ENCODE measurements at places on chromosomes 1 and 21. TPM values are rescaled to one million over a fixed set of nuclear protein-coding genes. Genes with fewer than 3 reads are reported as not detected.

Gene CSMD2
- total RNA-seq: not detected

Gene LMNA
- 184 TPM for total RNA-seq

Gene SYT2
- total RNA-seq: not detected

Gene PYGO2
- total RNA-seq: 25.6 TPM

Gene PDZK1
- total RNA-seq: not detected

Gene ALPL
- total RNA-seq: not detected

Gene NGF
- not detected for total RNA-seq

Gene NFASC
- 0.33 TPM for total RNA-seq

Gene SPRR2G
- total RNA-seq: not detected

Gene PCNX2
- total RNA-seq: 18.1 TPM

Gene IFI44
- total RNA-seq: 55.4 TPM

DNA sequence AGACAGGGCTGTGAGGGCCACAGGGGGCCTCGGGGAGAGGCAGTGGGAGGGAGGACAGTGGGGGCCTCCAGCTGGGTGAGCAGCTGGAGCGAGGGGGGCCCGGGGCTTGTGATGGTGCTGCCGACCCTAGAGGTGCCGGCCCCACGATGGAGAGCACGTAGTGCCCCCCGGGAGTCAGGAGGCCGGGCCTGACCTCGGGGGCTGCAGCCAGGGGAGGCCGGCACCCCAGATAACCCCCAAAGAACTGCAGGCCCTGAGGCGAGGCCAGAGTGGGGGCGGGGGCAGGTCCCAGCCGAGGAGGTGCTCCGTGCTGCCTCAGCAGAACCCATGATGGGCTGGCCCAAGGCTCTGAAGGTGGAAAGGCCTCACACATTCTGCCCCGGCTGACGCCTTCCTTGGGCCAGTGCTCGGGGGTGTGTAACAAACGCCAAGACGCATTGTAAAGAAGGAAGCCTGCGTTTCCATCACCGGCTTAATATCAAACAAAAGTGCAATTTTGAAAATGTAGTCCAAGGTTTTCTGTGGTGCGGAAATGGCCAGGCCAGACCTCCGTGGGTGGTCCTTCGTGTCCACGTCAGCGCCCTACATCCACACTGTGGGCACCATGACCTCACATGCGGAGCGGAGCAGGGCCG is 55.2 kb downstream of the COL6A1 start:
- H3K4me3 ChIP-seq: no peak overlapping the region
- DNase-seq: no peak
- peaks cover 2% of the 10 kb centered on the region for H3K27me3 ChIP-seq
- H3K4me1 ChIP-seq: no peaks in the 10 kb centered on the region
- H3K27ac ChIP-seq: no peak overlapping the region

GRCh38 chr1:97088391-97088790 is 366.8 kb downstream of the PTBP2 start:
- peaks cover 2% of the 10 kb centered on the region for H3K36me3 ChIP-seq
- no peak for DNase-seq
- no peaks in the 10 kb centered on the region for H3K27me3 ChIP-seq
- no peak overlapping the region for H3K27ac ChIP-seq

DNA sequence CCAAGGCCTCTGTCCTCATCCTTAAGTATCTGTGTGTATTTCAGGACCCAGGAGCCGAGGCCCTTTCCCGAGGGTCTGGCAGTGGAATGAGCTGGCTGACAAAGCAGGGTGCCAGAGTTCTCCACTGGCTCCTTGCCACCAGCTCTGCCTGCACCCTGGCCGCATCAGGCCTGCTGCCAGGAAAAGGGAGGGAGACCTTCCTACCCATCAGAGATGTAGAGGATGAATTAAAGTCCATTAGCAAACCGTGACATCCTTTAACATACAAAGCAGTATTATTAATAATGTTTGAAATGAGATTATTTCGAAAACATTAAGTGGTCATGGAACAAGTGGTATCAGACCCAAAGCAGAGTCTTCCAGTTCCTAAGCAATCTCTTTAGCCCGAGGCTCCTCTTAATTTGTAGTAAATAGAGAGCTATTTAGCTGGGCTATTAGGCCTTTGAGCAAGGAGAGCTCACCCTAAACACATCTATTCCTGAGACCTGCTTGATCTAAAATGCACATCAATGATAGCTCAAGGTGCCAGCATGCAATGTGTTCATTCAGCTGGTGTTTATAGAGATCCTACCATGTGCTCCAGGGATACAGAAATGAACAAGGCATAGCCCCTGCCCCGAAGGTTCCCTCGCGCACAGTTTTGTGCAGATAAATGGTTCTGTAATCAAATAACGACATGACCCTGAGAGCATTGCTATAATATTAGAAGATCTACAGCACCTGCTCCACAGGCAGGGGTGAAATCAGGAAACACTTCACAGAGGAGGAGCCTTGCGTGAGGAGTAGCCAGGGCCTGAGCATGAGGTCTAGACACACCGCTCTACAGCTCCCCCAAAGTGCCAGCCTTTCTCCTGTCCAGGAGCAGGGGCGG is 44.0 kb downstream of the FAM163A start:
- H3K4me3 ChIP-seq: no peak overlapping the region
- H3K27me3 ChIP-seq: peaks cover 1% of the 10 kb centered on the region
- DNase-seq: no peak

DNA sequence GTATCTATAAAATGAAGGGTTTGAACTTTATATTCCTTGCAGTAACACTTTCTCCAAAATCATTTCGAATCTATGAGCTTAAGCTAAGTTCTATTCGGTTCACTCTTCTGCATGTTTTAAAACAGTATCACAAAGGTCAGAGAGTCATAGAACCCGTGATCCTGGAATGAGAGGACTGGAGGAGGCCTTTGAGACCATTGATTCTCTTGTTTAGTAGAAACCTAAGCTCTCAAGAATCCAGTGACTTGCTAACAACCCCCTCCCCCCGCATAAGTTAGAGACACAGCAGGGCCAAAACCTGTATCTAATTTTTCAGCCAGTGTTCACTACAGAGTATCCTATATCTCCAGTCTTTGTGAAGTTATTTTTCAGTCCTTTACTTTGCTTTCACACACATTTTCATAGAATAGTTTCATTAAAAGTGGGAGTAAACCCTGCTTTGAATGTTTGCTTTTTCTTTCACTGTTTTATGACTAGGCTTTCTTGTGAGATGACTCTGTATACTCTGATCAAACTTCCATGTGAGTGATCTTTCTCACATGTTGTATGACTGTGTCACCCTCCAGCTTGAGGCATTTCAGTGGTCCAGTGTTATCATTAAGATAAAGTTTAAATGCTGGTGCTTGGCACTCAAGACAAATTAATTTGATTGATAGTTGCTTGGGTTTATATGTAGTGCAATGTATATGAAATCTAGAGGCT is 275.4 kb upstream of the SGIP1 start:
- H3K36me3 ChIP-seq: peaks cover 2% of the 10 kb centered on the region
- H3K27me3 ChIP-seq: no peaks in the 10 kb centered on the region
- H3K4me1 ChIP-seq: peaks cover 90% of the 10 kb centered on the region
- peak overlapping the region; percentile 68 for H3K27ac ChIP-seq
- DNase-seq: no peak

DNA sequence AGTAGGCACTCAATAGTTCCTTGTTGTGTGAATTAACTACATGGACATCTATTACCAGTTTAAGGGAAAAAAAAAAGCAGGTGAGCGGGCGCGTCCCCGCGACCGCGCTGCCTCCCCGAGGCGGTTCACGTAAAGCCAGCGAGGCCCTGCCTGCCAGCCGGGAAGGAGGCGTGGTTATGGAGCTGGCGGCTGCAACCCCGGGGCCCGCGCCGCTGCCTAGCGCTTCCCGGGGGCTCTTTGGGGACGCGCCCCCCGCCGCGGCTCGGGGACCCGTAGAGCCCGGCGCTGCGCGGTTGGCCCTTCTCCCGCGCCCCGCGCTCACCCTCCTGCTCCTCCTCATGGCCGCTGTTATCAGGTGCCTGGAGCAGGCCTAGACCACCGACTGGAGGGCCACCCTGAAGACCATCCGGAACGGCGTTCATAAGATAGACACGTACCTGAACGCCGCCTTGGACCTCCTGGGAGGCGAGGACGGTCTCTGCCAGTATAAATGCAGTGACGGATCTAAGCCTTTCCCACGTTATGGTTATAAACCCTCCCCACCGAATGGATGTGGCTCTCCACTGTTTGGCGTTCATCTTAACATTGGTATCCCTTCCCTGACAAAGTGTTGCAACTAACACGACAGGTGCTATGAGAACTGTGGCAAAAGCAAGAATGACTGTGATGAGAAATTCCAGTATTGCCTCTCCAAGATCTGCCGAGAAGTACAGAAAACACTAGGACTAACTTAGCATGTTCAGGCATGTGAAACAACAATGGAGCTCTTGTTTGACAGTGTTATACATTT is 2.6 kb upstream of the CC2D1B start:
- H3K27ac ChIP-seq: no peak overlapping the region
- peak overlapping the region; percentile 32 for H3K4me3 ChIP-seq
- H3K36me3 ChIP-seq: peaks cover 30% of the 10 kb centered on the region

GRCh38 chr1:84754386-84754703 is 64.1 kb upstream of the SSX2IP start:
- DNase-seq: no peak
- no peak overlapping the region for H3K4me3 ChIP-seq
- no peaks in the 10 kb centered on the region for H3K36me3 ChIP-seq

- no peaks in the 10 kb centered on the region for H3K36me3 ChIP-seq
- no peak overlapping the region for H3K4me3 ChIP-seq
- H3K4me1 ChIP-seq: no peaks in the 10 kb centered on the region
- DNase-seq: no peak
- peaks cover 6% of the 10 kb centered on the region for H3K27me3 ChIP-seq
These were observed 23.0 kb upstream of the CRP start for GRCh38 chr1:159737238-159737916.

DNA sequence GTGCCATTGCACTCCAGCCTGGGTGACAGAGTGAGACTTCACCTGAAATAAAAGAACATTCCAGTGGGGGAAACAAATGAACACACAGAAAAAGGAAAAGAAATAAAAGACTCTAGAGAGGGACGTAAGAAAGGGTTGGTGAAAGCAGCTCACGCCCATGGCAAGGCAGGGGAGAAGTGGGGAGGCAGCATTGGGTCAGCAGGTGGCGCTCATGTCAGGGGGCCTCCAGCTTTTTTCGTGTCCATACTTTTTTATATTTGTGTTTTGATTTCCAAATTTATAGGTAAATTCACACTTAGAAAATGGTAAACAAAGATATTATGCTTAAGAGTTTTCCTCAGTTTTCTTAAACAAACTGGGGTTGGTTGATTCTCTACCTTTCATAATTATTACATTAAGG is 45.5 kb downstream of the VPS13D start:
- peak; percentile 74 for DNase-seq
- no peaks in the 10 kb centered on the region for H3K27me3 ChIP-seq
- no peaks in the 10 kb centered on the region for H3K4me1 ChIP-seq
- H3K4me3 ChIP-seq: no peak overlapping the region

- H3K27ac ChIP-seq: no peak overlapping the region
- no peaks in the 10 kb centered on the region for H3K27me3 ChIP-seq
- H3K36me3 ChIP-seq: no peaks in the 10 kb centered on the region
- no peak for DNase-seq
These were observed 5.4 kb upstream of the GJA8 start for GRCh38 chr1:147897029-147897752.

GRCh38 chr1:91821126-91821868 is 64.7 kb downstream of the TGFBR3 start:
- no peak overlapping the region for H3K4me3 ChIP-seq
- H3K27me3 ChIP-seq: no peaks in the 10 kb centered on the region
- H3K27ac ChIP-seq: no peak overlapping the region
- peaks cover 16% of the 10 kb centered on the region for H3K4me1 ChIP-seq
- H3K36me3 ChIP-seq: no peaks in the 10 kb centered on the region

DNA sequence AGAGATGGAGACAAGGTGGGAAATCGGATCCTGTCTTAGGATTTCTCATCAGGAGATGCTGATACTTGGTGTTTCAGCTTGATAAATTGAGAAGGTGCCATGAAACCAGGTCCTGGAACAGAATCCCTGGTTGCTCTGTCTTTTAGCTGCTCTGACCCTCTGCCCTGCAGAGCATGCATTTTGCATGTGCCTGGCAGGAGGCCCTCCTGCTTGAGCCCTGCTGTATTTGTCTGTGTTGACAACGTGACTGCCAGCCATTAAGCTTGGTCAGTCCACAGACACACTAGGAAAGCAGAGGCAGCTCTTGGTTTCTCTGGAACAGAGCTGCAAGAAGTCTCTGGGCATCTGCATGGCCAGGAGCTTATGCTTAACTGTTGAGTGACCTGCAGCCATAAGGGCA is 2.5 kb downstream of the SLC25A44 start:
- H3K27me3 ChIP-seq: no peaks in the 10 kb centered on the region
- H3K4me3 ChIP-seq: peak overlapping the region; percentile 100
- peaks cover 66% of the 10 kb centered on the region for H3K36me3 ChIP-seq

DNA sequence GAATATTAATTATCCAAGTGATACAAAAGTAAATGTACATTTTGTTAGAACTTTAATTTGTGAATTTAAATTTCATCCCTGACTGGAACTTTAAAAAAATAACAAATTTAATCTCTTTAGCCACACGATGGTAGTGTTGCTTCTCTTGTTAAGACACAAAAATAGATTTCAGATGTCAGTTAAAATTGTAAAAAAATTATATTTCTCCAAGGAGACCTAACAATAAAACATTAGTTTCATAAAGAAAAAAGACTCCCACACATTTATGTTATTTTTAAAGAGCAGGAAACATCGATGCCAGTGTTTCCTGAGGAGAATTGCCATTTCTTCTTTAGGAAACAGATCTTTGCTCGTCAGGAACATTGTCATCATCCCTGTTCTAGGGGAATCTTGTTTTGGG is 74.0 kb upstream of the DEPDC1 start:
- no peaks in the 10 kb centered on the region for H3K4me1 ChIP-seq
- no peaks in the 10 kb centered on the region for H3K27me3 ChIP-seq
- no peaks in the 10 kb centered on the region for H3K36me3 ChIP-seq
- H3K4me3 ChIP-seq: no peak overlapping the region
- no peak overlapping the region for H3K27ac ChIP-seq

- H3K27ac ChIP-seq: no peak overlapping the region
- H3K4me3 ChIP-seq: no peak overlapping the region
- H3K36me3 ChIP-seq: peaks cover 17% of the 10 kb centered on the region
- H3K27me3 ChIP-seq: no peaks in the 10 kb centered on the region
These were observed 16.5 kb downstream of the MIA3 start for GRCh38 chr1:222634180-222635013.

GRCh38 chr21:32378956-32379355 is 13.9 kb downstream of the URB1 start:
- H3K4me1 ChIP-seq: no peaks in the 10 kb centered on the region
- no peak overlapping the region for H3K27ac ChIP-seq
- peaks cover 62% of the 10 kb centered on the region for H3K36me3 ChIP-seq
- DNase-seq: no peak
- H3K4me3 ChIP-seq: no peak overlapping the region

DNA sequence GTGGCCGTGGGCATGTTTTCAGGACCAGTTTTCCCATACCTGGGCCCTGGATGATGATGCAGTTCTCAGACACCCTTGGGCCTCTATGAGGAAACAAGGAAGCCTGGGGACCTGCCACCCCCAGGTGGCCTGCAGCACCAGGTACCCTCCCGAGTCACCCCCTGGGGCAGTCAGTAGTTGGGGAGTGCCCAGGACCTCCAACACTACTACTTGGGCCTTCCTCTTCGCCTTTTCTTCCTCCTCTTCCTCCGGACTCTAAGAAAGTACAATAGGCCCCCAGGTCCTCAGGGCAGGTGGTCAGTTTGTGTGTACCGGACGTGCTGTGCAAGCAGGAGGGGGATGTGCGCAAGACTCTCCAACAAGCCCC is 11.9 kb upstream of the SRARP start:
- H3K27ac ChIP-seq: no peak overlapping the region
- no peak for DNase-seq
- no peaks in the 10 kb centered on the region for H3K36me3 ChIP-seq
- H3K27me3 ChIP-seq: no peaks in the 10 kb centered on the region

- H3K4me3 ChIP-seq: no peak overlapping the region
- H3K36me3 ChIP-seq: no peaks in the 10 kb centered on the region
- peaks cover 35% of the 10 kb centered on the region for H3K4me1 ChIP-seq
- DNase-seq: no peak
- H3K27ac ChIP-seq: no peak overlapping the region
These were observed 37.2 kb downstream of the SUSD4 start for GRCh38 chr1:223326776-223327175.
